ENCODE measurements at places on chromosomes 16 and 17.

- DNase-seq: no peak
Observed at GRCh38 chr17:17910060-17910459, 62.1 kb downstream of the TOM1L2 start.

- DNase-seq: no peak
Observed at GRCh38 chr16:49821614-49822282, 34.2 kb downstream of the ZNF423 start.

- DNase-seq: no peak
Observed at GRCh38 chr17:72145562-72145961, 24.7 kb downstream of the SOX9 start.

GRCh38 chr17:20236578-20237227, 227.5 kb downstream of the SPECC1 start:
- no peak for DNase-seq
